Breast epithelium (tissue), 4 donors: ENCODE measurements at places on chromosomes 1 and 21. TPM values are rescaled to one million over a fixed set of nuclear protein-coding genes. Genes with fewer than 3 reads are reported as not detected.

Gene AKT3
- total RNA-seq, result 58.7 TPM

GRCh38 chr1:37033355-37034101 is 787 bp downstream of the GRIK3 start:
- DNase-seq, result no peak

Gene ATP1A4
- 4.5 TPM for total RNA-seq

Gene FAAH
- 18.1 TPM for total RNA-seq

DNA sequence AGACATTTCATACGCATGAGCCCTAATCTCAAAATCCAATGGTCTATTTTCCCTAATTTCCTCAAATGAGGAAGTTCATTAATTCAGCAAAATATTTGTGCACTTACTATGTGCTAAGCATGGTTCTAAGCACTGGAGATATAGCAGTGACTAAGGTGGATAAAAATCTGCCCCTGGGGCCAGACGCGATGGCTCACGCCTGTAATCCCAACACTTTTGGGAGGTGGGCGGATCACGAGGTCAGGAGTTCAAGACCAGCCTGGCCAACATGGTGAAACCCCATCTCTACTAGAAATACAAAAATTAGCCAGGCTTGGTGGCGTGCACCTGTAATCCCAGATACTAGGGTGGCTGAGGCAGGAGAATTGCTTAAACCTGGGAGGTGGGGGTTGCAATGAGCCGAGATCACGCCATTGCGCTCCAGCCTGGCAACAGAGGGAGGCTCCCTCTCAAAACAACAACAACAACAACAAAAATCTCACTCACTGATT is 4.3 kb upstream of the MIIP start:
- DNase-seq, result no peak

Gene IL10
- total RNA-seq, result 5.3 TPM

- DNase-seq, result peak; percentile 79
Observed at GRCh38 chr1:234724516-234725176, 114.7 kb upstream of the IRF2BP2 start.

Gene SEMA4A
- total RNA-seq, result 1.4 TPM

GRCh38 chr1:96660503-96660902 is 61.1 kb upstream of the PTBP2 start:
- no peak for DNase-seq

GRCh38 chr1:28417441-28417922 is 47.9 kb downstream of the PHACTR4 start:
- DNase-seq, result no peak

DNA sequence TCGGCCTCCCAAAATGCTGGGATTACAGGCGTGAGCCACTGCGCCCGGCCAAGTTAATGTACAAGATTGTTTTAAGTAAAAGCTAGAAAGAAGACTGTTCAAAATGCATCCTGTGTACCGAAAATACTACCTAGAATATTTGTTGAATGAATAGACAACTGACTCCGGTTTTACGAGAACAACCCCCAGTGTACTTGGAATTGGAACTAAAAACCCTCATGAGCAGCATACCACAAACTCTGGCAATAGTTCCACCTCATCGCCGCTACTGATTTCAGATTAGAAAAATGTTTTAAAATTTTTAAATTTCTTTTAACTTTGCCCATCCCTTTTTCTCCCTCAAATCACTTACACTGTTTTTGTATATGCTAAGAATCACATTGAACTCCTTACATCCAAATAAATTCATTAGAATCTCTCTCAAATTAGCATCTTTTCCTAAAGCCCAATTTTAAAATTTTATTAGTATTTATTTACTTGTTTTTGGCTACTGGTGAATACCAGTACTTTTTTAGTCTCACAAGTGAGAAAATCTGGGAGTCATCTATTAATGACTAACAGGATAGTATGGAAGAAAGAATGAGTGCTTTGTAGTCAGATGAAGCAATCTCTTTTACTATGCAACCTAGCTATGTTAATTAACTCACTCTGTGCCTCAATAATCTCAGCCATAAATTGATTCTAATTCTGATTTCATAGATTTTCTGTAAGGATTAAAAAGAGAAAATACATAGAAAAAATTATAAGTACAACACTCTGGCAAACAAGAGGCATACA is 95.1 kb downstream of the GPATCH2 start:
- no peak for DNase-seq
